GM12878 (cell line): ENCODE measurements at places on chromosomes 4 and X. TPM values are rescaled to one million over a fixed set of nuclear protein-coding genes. Genes with fewer than 3 reads are reported as not detected.

GRCh38 chrX:1453395-1453783 is 680 bp upstream of the ASMTL start:
- no peaks in the 10 kb centered on the region for H3K27me3 ChIP-seq
- H3K27ac ChIP-seq: peak overlapping the region; percentile 58
- DNase-seq: no peak
- peak overlapping the region; percentile 91 for H3K4me3 ChIP-seq
- peaks cover 4% of the 10 kb centered on the region for H3K4me1 ChIP-seq

DNA sequence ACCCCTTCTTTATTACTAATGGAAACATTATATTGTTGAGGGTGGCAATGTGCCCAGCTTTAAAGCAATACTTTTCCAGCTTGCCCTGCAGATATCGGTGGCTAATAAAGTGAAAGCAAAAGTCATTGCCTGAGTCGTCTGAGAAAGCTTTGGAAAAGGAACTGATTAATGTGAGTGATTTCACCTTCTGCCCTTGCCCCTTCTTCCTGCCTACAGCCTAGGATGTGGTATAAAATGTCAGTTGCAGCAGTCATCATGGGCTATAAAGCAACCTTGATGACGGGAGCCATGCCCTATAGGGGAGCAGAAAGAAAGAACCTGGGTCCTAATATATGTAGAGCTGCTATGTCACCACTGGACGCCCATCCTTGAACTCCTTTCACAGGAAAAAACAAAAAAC is 132.4 kb upstream of the USP9X start:
- 0 out of 2 replicates have a peak overlapping the region, but pooled peaks have one; percentile 25 for H3K4me3 ChIP-seq
- no peaks in the 10 kb centered on the region for H3K36me3 ChIP-seq
- H3K27me3 ChIP-seq: no peaks in the 10 kb centered on the region
- H3K4me1 ChIP-seq: no peaks in the 10 kb centered on the region; the same call in none of the 2 replicates
- peak overlapping the region; percentile 22; the same call in 1 of the 2 replicates for H3K27ac ChIP-seq

DNA sequence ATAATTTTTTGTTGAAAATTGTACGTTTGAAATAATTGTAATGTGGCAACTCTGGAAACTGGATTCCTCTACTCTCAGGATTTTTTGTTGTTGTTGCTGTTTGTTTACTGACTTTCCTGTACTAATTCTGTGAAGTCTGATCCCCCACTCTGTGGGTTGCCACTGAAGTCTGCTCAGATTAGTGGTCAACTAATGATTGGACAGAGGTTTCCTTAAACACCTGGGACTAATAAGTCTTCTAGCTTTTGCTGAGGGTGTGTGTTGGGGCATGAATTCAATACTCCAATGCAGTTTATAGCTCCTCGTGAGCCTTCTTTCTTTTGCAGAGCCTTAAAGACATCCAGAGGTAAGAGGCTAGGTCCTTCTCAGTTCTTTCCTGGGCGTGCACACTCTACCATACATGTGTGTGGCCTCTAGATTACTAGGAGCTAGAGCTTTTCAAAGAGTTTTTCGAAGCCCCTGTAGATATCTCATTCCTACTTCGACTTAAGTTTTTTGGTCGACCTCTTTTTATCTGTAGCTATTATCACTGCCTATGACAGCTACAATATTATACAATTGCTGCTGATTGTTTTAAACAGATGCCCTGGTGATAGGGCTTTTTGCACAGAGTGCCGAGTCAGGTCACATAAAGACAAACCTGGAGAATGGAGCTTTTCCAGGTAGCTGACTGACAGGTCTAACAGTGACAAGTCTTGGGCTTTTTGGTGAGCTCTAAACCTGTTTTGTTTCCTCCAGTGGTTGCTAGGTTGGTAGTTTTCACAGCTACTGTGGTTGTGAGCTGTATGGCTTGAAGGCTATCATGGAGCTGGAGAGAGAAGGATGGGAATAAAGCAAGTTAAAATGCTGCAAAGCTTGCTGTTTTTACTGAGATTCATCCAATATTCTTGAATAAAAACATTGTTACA is 34.0 kb downstream of the BMP2K start:
- no peak overlapping the region for H3K27ac ChIP-seq
- H3K4me1 ChIP-seq: no peaks in the 10 kb centered on the region
- peaks cover 2% of the 10 kb centered on the region for H3K36me3 ChIP-seq
- no peak for DNase-seq
- no peaks in the 10 kb centered on the region for H3K27me3 ChIP-seq

Gene CACNA1F
- polyA plus RNA-seq: 0.32 TPM in 1 of 2 replicates, not detected in the other

- H3K27ac ChIP-seq: no peak overlapping the region
- DNase-seq: no peak
- no peaks in the 10 kb centered on the region for H3K36me3 ChIP-seq
- no peak overlapping the region for H3K4me3 ChIP-seq
- H3K27me3 ChIP-seq: no peaks in the 10 kb centered on the region
Observed at GRCh38 chr4:126465341-126465740, 1150.6 kb downstream of the FAT4 start.

DNA sequence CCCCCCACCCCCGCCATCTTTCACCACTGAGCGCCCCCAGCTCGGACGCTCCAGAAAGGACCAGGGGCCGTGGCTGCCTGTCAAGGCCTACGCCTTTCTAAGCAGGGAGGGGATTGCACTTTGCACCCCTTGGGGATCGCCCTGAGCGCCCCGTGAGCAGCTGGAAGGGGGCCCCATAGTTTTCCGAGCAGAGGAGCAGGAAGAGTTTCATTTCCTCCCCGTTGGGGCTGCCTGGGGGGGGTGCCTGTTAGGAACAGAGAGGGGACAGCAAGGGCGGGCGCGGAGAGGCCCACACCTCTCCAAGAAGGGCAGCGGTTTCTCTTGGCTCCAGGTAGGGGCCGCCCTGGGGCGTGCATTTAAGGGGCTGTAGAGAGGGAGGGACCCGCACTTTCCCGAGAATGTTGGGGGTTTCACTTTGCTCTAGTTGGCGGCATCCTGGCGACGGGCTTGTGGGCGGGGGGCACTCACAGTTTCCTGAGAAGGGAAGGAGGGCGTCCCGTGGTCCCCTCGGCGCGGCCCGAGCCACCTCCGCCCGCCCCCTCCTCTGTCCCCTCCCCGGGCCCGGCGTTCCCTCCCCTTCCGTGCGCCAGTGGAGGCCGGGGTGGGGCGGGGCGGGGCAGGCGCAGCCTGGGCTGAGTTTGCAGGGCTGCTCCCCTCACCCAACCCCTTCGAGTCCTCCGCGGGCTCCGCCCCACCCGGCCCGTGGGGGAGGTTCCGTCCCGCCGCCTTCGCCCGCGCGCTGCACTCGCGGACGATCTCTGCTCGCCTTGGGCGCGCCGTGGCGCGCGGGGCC is 82.3 kb upstream of the CD99 start:
- peak overlapping the region; percentile 59 for H3K27ac ChIP-seq
- no peaks in the 10 kb centered on the region for H3K27me3 ChIP-seq
- no peaks in the 10 kb centered on the region for H3K4me1 ChIP-seq

Gene SPP1
- polyA plus RNA-seq: 0.19 and 0.29 TPM in 2 replicates

- DNase-seq: no peak
- H3K27ac ChIP-seq: no peak overlapping the region
Observed at GRCh38 chr4:179399054-179399782, 1957.0 kb upstream of the AGA start.

DNA sequence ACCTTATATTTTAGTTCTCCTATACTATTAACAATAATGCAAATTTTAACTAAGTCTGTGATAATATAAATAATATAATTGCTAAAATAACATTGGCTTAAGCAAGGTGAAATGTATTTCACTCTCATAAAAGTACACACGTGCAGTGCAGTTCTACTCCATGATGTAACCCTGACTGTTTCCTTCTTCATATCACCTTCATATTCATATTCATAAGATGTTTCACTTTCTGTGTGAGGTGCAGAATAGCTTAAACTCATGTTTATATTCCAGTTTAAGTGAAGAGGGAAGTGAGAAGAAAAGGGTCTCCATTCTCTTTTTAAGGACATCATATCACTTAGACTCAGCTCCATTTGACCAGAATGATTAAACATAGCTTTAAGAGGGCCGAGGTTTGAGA is 1810.0 kb upstream of the PCDH10 start:
- no peak for DNase-seq
- no peaks in the 10 kb centered on the region for H3K27me3 ChIP-seq
- no peak overlapping the region for H3K27ac ChIP-seq
- no peaks in the 10 kb centered on the region for H3K36me3 ChIP-seq

GRCh38 chr4:1771555-1772305 is 21.4 kb upstream of the FGFR3 start:
- H3K4me3 ChIP-seq: no peak overlapping the region
- H3K27ac ChIP-seq: no peak overlapping the region
- H3K27me3 ChIP-seq: peaks cover 3% of the 10 kb centered on the region
- no peak for DNase-seq

DNA sequence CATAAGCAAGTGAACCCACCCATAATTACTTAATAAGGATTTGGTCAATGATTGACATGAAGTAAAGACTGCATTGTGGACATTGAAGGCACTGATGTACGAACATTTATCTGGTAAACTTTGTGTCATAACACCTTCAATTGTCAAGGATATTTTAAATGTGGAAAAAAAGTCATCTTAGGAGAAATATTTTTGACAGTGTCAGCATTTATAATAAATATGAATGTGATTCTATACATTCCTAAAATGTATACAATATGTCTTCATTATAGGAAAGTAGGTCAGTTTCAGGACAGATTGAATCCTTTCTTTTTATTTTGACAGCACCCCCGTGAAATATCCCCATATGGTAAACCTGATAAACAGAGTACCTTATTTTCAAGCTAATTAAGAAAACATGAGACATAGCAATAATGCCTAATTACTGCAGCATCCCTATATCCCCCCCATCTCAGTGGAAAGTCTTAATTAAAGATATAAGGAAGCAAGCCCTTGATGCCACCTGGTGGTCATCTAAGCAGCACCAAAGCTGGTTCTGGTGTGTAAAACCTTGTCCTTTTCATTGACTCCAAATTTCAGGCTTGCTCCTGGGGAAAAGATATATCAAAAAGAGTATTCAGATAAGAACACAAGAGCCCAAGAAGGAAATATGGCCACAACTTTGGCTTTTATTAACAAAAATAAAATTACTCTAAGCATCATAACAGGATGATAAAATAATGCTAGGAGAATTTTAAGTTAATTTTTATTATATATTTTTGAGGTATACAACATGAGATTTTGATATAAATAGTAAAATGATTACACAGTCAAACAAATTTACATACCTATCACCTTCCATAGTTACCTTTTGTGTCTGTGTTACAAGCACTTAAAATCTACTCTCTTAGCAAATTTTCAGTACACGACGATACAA is 379.7 kb downstream of the TLL1 start:
- no peak overlapping the region for H3K4me3 ChIP-seq
- H3K27me3 ChIP-seq: no peaks in the 10 kb centered on the region
- H3K36me3 ChIP-seq: no peaks in the 10 kb centered on the region
- H3K27ac ChIP-seq: no peak overlapping the region
- H3K4me1 ChIP-seq: no peaks in the 10 kb centered on the region

DNA sequence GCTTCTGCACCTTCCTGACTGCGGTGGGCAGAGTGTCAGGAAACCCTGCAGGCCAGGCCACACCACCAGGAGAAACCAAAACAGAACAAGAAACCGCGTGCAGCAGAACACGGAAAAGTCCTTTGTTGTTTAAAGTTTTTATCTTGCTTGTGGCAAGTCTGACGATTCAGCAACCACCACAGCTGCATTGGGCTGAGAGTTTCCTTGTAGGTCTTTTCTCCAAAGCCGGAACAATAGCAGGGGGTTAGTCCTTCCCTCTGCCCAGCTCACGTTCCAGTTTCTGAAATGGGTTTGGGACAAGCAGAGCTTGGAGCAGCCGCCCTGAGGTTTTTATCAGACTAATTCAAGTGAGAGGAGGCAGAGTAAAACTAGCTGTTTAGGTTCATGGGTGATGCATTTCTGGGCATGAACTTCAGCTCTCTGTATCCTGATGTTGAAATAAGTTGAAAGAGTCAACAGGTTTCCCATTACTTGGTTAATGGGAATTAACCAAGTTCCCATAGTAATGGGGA is 216.9 kb downstream of the PTTG2 start:
- no peak for DNase-seq
- H3K4me3 ChIP-seq: peak overlapping the region; percentile 36
- no peaks in the 10 kb centered on the region for H3K36me3 ChIP-seq
- H3K4me1 ChIP-seq: peaks cover 43% of the 10 kb centered on the region
- H3K27me3 ChIP-seq: no peaks in the 10 kb centered on the region
- peak overlapping the region; percentile 73 for H3K27ac ChIP-seq

GRCh38 chrX:139844163-139844562 is 88.7 kb downstream of the ATP11C start:
- no peaks in the 10 kb centered on the region for H3K27me3 ChIP-seq
- peak overlapping the region; percentile 45 for H3K27ac ChIP-seq
- peaks cover 10% of the 10 kb centered on the region for H3K4me1 ChIP-seq
- no peak for DNase-seq
- no peak overlapping the region for H3K4me3 ChIP-seq

Gene MAGEC1
- not detected in 2 replicates for polyA plus RNA-seq

DNA sequence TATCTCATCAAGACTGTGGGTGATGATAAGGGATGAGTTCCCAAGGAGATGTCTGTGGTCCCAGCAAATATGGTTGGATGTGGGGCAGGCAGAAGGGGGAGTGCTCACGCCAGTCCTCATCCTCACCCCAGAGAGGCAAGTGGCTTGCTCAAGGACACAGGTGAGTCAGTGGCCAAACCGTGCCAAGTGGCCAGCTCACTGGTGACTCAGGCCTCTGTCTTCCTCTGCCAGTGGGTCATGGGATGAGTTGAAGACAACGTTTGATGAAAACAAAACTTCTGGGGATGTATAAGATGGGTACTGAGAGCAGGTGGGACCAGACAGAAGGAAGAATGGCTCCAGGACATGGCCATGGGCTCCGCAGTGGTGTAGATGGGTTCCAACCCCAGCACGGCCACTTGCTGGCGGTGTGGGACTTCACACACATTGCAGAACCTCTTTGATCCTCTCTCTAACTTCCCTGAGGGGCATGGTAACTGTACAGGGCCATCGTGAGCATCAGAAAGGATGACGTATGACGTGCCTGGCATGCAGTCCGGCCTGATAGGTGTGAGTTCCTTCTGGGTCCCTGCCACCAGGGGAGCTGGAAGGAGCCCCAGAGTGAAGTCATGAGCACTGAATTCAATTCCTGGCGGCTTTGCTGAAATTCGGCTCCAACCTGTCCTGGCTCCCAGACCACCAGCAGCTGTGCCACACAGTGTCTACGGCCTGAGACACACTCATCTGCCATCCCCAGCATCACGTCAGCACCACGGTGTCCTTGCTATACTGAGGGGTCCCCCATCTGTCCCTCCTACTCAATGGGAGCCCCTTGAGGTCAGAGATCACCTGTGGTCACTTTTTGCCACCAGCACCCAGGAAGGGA is 41.3 kb upstream of the GPR78 start:
- no peak overlapping the region for H3K27ac ChIP-seq
- H3K27me3 ChIP-seq: no peaks in the 10 kb centered on the region
- no peak for DNase-seq
- H3K4me1 ChIP-seq: peaks cover 34% of the 10 kb centered on the region
- H3K36me3 ChIP-seq: no peaks in the 10 kb centered on the region
